ENCODE measurements at places on chromosomes 5 and 9.
A peak's percentile ranks its signal among the peaks of the same experiment; 100 is the strongest.

- DNase-seq: no peak
These were observed 253.8 kb downstream of the EBF1 start for GRCh38 chr5:158845941-158846340.

DNA sequence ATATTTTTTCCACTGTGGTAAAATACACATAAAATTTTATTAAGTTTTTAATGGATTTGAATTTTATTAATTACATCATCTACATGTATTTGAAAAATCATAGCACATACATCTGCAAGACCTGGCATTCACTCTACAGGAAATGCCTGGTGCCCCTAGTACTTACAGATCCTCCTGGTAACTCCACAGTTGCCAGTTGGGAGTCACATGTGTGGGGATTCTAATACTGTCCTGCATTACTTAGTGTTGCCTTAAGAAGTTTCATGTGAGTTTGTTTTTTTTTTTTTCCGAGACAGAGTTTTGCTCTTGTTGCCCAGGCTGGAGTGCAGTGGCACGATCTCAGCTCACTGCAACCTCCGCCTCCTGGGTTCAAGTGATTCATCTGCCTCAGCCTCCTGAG is 18.1 kb downstream of the KDM3B start:
- no peak for DNase-seq

DNA sequence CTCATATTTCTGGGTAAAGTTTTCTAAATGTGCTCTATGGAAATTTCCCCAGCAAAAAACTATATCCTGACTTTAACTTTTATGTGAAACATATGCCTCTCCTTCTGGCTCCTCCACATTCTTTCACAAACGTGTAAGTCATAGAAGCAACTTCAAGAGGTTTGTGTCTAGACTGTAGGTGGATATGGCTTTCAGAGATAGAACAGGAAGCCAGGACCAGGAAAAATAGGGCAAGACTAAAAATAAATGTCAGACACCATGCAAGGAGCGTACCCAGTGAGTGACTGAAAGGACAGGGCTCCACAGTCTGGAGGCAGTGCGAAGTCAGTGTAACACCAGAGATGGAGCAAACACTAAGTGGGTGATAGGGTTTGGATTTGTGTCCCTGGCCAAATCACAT is 240.7 kb downstream of the COX7C start:
- DNase-seq: no peak

DNA sequence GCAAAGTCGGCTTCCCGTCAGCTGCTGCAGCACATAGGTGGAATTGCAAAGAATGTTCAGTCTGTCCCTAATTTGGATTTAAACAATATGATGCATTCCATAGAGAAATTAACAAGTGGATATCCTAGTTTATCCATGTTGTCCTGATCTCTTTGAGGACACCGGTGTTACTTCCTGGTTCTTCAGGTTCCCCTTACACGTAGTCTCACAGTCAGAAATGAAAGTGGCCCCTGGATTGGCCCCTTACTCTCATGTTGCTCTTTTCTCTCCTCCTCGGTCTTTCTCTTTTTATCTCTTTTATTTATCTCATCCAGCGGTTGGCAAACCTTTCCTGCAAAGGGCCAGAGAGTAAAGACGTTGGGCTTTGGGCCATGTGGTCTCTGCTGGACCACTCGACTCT is 265.1 kb downstream of the GAS1 start:
- DNase-seq: no peak

DNA sequence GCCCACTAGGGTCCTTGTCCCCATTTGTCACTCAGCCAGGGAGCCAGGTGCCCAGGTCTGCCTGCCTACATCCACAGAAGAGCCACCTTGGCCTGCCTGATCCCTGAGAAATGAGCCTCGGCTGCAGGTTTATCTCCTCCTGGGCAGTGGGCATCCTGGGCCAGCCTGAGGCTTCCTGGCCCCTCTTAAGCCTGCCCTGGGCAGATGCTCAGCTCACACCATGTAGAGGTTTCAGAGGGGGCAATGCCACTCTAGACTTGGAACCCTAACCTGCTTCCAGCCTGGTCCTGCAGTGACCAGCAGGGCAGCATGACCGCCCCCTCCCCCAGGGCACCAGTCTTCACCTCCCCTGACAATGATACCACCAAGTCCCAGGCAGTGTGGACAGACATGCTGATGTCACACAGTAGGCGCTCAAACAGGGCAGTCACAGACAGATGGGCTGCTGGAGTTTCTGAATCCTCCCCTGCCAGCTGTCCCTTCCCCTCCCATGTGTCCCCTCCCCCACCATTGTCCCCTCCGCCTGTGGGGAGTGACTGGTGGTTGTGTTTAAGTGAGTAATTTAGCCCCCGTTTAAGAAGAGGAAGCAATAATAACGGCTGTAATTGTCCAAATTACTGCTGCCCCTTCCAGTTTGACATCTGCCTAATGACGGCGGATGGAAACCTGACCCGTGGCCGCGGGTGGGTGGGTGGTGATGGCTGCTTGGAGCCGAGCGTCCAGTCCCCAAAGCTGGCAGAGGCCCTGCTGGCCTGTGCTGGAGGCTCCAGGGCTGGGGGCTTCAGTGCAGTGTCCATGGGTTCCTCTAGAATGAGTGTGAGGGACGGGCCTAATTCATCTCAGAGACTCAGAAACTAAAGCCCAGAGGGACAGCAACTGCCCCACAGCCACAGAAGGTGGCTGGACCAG is 147.7 kb downstream of the BARX1 start:
- peak; percentile 45 for DNase-seq

DNA sequence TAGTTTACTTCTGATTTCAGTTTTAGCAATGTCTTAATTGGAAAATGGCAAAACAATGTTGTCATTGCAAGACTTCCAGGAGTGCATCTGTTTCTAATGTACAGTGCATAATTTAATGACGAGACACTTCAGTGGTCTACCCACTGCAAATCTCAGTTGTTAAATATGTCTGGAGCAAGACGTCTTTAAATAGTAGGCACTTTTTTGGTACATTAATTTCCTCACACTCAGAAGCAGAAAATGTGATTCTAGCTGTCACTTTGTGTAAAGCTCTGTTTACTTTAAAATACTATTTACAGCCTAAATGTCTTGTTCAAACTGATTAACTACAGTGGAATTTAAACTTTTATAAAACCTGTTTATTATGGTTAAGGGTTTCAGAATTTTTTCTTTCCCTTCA is 815.5 kb downstream of the TLE1 start:
- DNase-seq: no peak

GRCh38 chr9:95073918-95074317 is 243.6 kb downstream of the FANCC start:
- DNase-seq: no peak

DNA sequence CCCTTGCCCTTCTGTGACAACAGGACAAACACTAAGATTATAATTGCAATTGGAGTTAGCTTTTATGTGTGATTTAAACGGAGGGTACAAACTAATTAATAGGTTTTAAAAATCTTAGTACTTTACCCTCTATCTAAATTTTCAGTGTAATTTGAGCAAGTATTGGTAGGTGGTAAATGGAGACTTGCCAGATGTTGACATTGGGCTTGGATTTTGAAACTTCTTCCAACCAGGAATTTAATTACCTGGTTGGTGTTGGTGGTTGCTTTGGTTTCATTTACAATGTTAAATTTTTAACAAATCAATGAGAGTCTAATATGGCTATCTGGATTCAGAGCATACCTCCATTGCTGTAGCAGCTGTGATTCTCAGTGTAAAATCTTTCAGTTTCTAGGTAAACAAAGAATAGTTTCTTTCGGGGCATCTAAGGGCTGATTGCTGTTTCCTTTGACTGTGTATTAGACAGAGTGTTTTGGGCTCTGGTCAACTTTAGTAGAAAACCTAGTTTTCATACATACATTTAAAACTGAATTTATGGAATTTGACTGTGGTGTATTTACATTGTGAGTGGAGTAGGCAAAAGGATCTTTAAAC is 1.9 kb downstream of the DAPK1 start:
- no peak for DNase-seq

DNA sequence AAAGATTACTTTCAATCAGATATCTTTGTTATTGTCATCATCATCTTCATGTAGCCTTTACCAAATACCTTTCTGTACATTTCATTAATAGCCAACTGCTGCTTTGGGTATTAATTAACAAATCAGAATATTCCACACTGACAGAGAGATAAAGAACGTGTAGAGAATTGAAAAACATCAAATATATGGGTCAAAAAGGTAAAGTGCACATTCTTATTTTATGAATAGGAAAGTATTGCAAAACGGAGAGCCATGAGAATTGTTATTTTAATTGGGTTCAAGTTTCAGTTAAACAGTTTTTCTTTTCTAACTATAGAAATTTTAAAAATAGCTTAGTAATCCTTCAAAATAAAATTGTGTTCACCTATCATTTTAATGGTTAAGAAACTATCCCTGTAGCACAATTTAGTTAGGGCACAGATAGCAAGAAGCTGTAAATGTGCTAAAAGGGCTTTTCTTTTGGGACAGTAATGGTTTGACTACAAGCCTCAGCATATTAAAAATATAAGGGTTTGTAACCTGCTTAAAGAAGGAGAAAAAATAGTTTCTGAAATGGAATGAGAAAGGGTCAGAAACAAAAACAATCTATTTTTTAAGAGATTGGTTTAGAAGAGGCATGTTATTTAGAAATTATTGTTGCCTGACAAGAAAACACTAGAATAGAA is 62.9 kb downstream of the PDE4D start:
- DNase-seq: no peak

Measured in NCI-H1105 treated with DMSO at 0.1 percent for 48 hours (cell line).